Mesendoderm (in vitro differentiated cells): ENCODE measurements at places on chromosomes 2 and 18.

GRCh38 chr2:173657996-173658717, 303.5 kb downstream of the CDCA7 start:
- no peak overlapping the region for H3K27ac ChIP-seq
- H3K36me3 ChIP-seq, result no peaks in the 10 kb centered on the region
- H3K4me3 ChIP-seq, result no peak overlapping the region

DNA sequence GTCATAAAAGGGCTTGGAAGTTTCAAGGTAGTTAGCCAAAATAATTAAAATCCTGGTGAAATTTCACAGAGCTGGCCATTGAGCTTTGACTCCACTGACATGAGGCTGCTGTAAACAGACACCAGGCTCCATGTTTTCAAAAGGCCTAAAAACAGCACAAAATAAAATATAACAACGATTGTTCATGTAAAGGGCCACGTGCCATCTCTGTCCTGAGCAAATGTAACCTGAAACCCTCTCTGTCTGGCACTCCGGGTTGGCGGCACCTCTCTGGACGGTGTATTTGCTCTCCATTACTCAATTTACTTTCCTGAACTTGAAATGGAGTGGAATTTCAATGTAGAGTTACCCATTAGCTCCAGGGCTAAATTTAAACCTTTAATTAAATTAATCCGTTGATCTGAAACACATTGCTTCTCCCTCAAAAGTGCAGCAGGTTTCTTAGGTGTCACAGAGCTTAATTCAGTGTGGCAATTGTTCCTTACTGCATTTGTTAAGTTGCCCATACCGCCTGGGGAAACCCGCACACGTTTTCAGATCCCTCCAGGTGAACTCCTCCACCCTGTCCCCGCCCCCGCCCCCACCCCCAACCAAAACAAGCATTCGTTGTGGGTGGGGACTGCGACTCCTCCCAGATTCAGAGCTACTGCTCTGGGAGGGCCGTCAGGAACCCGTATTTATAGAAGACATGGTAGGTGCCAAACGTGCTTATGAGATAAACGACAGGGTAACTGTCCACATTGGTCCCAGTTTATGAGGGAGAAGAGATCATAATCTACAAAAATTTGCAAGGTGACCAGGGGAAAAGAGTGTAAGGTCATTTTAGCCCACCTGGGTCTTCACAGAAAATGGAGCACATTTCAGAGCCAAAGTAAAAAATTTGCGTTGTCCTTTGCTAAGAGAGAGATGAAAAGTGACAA, 1.2 kb upstream of the CABLES1 start:
- DNase-seq, result peak; percentile 94

- H3K27me3 ChIP-seq, result no peaks in the 10 kb centered on the region
- H3K4me1 ChIP-seq, result no peaks in the 10 kb centered on the region
- DNase-seq, result no peak
- peaks cover 2% of the 10 kb centered on the region for H3K36me3 ChIP-seq
- no peak overlapping the region for H3K4me3 ChIP-seq
Measured at GRCh38 chr2:63865159-63865799, 23.6 kb downstream of the UGP2 start.

- H3K27ac ChIP-seq, result no peak overlapping the region
- no peaks in the 10 kb centered on the region for H3K36me3 ChIP-seq
- peaks cover 6% of the 10 kb centered on the region for H3K4me1 ChIP-seq
- peaks cover 2% of the 10 kb centered on the region for H3K27me3 ChIP-seq
- no peak for DNase-seq
- H3K4me3 ChIP-seq, result no peak overlapping the region
Measured at GRCh38 chr18:23321996-23322395, 131.1 kb upstream of the RIOK3 start.

DNA sequence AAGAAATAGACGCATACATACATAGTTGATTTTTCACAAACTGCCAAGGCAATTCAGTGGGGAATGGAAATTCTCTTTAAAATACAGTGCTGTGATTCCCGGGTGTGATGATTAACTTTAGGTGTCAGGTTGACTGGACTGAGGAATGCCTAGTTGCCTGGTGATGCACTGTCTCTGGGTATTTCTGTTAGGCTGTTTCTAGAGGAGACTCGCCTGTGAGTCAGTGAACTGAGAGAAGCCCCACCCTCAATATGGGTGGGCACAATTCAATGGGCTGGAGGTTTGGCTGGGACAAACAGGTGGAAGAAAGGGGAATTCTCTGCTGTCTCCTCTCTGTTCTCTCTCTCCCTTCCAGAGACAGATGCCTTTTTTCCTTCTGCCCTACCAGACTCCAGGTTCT, 187.6 kb downstream of the ARHGAP28 start:
- no peaks in the 10 kb centered on the region for H3K4me1 ChIP-seq
- no peak overlapping the region for H3K4me3 ChIP-seq
- no peaks in the 10 kb centered on the region for H3K36me3 ChIP-seq
- no peaks in the 10 kb centered on the region for H3K27me3 ChIP-seq
- peak; percentile 73 for DNase-seq

GRCh38 chr2:150339951-150340350, 147.5 kb downstream of the RND3 start:
- H3K27me3 ChIP-seq, result no peaks in the 10 kb centered on the region
- H3K36me3 ChIP-seq, result no peaks in the 10 kb centered on the region
- H3K4me1 ChIP-seq, result no peaks in the 10 kb centered on the region

DNA sequence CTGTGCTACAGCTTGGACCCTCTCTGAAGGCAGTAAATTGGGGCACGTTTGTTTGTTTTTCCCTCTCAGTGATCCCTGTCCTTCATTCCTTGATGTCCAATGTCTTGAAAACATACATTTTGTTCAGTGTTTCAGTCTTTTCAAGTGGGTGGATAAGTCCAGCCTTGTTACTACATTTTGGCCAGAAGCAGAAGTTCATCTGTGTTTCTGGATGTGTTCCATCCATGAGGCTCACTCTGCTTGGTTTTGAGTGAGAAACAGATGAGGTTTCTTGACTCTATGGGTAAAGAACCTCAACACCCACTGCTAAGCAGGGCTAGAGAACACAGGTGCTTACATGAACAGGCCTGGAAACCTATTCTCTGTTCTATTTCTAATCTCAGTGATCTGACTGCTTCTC, 74.5 kb upstream of the RFX8 start:
- no peak for DNase-seq
- no peaks in the 10 kb centered on the region for H3K4me1 ChIP-seq
- H3K27ac ChIP-seq, result no peak overlapping the region
- no peaks in the 10 kb centered on the region for H3K27me3 ChIP-seq
- no peaks in the 10 kb centered on the region for H3K36me3 ChIP-seq
- no peak overlapping the region for H3K4me3 ChIP-seq

DNA sequence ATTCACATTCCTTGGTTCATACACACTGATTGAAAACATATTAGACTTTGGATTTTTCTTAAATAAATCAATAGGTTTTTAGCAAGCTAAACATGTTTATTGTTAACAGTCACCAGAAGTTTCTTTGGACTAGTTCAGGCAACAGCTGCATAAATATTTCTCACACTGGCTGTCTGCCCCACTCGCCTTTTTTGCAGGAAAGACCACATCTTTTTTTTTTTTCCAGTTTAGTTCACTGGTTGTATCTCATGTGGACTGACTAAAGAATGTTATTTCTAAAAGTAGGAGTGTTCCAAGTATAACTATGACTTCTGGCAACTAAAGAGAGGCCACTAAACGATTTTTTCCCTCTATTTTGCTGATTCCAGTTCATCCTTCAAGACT, 31.1 kb downstream of the SLC40A1 start:
- H3K4me1 ChIP-seq, result no peaks in the 10 kb centered on the region
- H3K27me3 ChIP-seq, result no peaks in the 10 kb centered on the region
- no peaks in the 10 kb centered on the region for H3K36me3 ChIP-seq
- DNase-seq, result no peak
- H3K4me3 ChIP-seq, result no peak overlapping the region

GRCh38 chr2:216551234-216552068, 52.8 kb downstream of the RPL37A start:
- H3K36me3 ChIP-seq, result no peaks in the 10 kb centered on the region
- H3K27me3 ChIP-seq, result no peaks in the 10 kb centered on the region
- no peak for DNase-seq

DNA sequence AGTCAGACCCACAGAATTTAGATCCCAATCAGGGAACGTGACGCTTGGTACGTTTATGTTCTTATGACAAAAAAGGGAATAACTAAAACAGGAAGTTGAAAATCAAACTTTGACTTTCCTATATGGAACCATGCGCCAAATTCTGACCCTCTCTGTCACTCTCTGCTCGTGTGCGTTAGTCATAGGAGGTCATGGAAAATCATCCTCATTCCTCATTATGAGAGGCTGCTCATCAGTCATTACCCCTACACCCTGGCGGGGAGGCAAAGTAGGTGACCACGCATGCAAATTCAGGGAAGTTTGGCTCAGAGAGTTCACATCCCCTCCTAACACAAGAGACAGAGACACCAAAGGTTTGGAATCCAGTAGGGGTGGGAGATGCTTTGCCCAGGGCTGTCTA, 15.5 kb downstream of the IL1F10 start:
- no peaks in the 10 kb centered on the region for H3K36me3 ChIP-seq
- H3K27ac ChIP-seq, result no peak overlapping the region
- no peak for DNase-seq
- H3K4me3 ChIP-seq, result no peak overlapping the region
- no peaks in the 10 kb centered on the region for H3K4me1 ChIP-seq

DNA sequence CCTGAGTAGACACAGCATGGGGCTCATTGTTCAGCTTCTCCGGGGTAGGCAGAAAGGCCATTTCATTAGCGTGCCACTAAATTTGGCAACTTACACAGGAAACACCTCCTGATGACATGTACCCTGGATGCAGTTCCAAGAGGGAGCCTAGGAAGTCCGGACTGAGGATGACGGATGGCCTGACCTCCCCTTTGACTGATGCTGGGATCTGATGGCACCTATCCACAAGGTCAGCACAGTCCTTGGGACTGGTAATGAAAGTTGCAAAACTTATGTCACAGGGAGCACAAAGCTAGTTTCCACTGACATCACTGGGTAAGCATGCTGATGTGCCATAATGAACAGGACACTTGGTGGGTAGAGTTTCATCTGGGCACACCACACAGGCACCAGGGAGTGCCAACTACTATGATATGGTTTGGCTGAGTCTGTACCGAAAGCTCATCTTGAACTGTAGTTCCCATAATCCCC, 126.7 kb upstream of the ARL4C start:
- H3K36me3 ChIP-seq, result no peaks in the 10 kb centered on the region
- H3K27ac ChIP-seq, result no peak overlapping the region
- peaks cover 10% of the 10 kb centered on the region for H3K4me1 ChIP-seq
- no peaks in the 10 kb centered on the region for H3K27me3 ChIP-seq
- H3K4me3 ChIP-seq, result no peak overlapping the region
- peak; percentile 37 for DNase-seq

- H3K27ac ChIP-seq, result no peak overlapping the region
- H3K27me3 ChIP-seq, result no peaks in the 10 kb centered on the region
- H3K4me3 ChIP-seq, result no peak overlapping the region
- no peaks in the 10 kb centered on the region for H3K4me1 ChIP-seq
- H3K36me3 ChIP-seq, result peaks cover 9% of the 10 kb centered on the region
Measured at GRCh38 chr2:216445501-216445900, 33.2 kb downstream of the SMARCAL1 start.

DNA sequence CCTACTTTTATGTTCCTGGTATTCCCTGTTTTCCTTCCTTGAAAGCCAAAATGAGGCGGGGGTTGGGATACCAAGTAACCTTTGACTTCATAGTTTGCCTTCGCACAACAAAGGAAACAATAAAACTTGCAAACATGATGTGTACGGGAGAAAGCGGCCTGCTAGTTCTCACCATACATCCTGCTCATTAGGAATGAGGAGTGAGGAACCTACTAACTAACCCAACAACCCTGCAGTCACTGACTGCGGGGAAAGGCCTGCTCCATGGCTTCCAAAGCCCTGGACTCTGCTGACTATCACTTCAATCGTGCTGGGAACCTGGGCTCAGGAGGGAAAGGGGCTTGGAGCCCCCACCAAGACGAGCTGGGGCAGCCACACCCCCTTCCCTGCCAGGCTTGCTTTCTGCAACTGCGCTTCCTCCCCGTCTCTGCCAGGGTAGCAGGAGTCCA, 24.2 kb downstream of the RPL31 start:
- DNase-seq, result peak; percentile 10
- H3K4me3 ChIP-seq, result no peak overlapping the region
- H3K4me1 ChIP-seq, result no peaks in the 10 kb centered on the region

DNA sequence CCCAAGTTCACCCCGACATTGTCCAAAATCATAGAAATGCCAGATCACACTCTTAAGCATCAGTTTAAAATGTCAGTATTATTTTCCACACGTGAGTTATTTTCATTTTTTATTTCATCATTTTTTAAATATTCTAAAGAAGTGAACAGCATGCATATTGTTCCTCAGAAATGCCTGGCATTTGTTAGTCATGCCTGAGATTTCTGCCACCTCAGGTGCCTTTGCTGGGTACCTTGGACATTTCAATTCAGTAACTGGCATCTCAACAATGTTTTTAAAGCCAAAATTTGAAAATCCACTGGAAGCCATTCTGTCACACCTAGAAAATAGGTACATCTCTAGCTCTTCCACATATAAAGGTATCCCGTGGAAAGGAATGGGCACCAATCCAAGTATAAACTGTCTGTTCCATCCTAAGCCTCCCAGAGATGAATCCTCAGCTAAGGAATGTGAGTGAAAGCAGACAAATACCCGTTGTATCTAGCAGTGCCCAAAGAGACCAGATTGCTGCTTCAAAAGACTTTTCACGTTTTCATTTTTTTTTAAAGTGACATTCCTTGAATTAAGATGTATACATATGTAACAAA, 159.8 kb downstream of the ZNF385B start:
- H3K27me3 ChIP-seq, result no peaks in the 10 kb centered on the region
- H3K36me3 ChIP-seq, result no peaks in the 10 kb centered on the region
- H3K4me3 ChIP-seq, result no peak overlapping the region
- DNase-seq, result no peak

DNA sequence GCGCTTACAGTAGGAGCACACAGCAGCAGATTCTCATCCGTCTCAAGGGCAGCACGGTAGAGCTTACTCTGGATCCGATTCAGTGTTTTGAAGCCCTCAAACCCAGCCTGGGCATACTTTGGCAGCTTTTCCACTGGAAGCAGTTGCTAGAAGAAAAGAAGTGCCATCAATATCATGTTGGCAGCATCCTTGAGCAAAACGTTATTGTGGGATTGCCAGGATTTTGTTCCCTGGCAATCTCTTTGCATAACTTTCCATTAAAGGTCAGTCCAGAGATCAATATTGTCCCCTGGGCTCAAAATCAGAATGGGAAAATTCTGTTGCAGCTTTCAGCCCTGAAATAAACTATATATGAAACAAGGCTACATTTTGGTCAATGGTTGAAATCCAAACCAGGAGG, 8.4 kb downstream of the SNRNP200 start:
- H3K4me1 ChIP-seq, result no peaks in the 10 kb centered on the region
- no peak overlapping the region for H3K4me3 ChIP-seq
- peaks cover 38% of the 10 kb centered on the region for H3K36me3 ChIP-seq
- no peak overlapping the region for H3K27ac ChIP-seq

- no peak overlapping the region for H3K4me3 ChIP-seq
- DNase-seq, result no peak
- no peak overlapping the region for H3K27ac ChIP-seq
Measured at GRCh38 chr2:28128281-28128950, 237.9 kb downstream of the BABAM2 start.

- H3K4me3 ChIP-seq, result no peak overlapping the region
- H3K4me1 ChIP-seq, result no peaks in the 10 kb centered on the region
- H3K27ac ChIP-seq, result no peak overlapping the region
- no peaks in the 10 kb centered on the region for H3K36me3 ChIP-seq
Measured at GRCh38 chr2:20543469-20544152, 96.7 kb downstream of the RHOB start.

- H3K27ac ChIP-seq, result no peak overlapping the region
- no peaks in the 10 kb centered on the region for H3K27me3 ChIP-seq
- no peaks in the 10 kb centered on the region for H3K4me1 ChIP-seq
- H3K36me3 ChIP-seq, result no peaks in the 10 kb centered on the region
Measured at GRCh38 chr18:39053571-39053970, 1488.0 kb upstream of the CELF4 start.

- DNase-seq, result no peak
- H3K27ac ChIP-seq, result no peak overlapping the region
- H3K4me3 ChIP-seq, result no peak overlapping the region
- no peaks in the 10 kb centered on the region for H3K4me1 ChIP-seq
- no peaks in the 10 kb centered on the region for H3K27me3 ChIP-seq
- no peaks in the 10 kb centered on the region for H3K36me3 ChIP-seq
Measured at GRCh38 chr18:12543697-12544096, 114.2 kb downstream of the SPIRE1 start.
